ENCODE measurements at places on chromosomes 1 and 21.

GRCh38 chr1:54268762-54269297 lies 68.9 kb downstream of the MRPL37 start:
- DNase-seq = no peak

DNA sequence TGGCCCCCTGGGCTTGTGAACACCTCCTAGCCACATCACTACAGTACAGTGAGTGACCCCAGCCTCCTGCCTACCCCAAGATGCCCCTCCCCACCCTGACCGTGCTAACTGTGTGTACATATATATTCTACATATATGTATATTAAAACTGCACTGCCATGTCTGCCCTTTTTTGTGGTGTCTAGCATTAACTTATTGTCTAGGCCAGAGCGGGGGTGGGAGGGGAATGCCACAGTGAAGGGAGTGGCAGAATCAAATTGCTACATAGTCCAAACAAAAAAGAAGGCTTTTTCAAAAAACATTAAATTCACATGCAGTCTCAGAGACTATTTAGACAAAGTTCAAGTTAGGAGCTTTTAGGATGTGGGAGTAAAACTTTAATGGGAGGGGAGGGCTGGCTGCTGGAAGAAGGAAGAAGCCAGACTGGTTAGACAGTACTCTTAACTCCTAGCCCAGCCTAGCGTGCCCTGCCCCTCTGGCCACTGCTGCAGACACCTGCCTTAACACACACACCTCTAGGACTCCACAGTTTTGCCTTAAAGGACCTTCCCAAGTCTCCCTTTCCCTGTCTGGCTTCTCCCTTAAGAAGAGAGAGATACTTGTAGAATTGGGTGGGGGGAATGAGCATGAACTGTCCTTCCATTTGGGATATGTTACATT lies 9.4 kb downstream of the PEA15 start:
- no peak for DNase-seq

GRCh38 chr1:22262583-22262982 lies 119.7 kb upstream of the WNT4 start:
- peak; percentile 17 for DNase-seq

DNA sequence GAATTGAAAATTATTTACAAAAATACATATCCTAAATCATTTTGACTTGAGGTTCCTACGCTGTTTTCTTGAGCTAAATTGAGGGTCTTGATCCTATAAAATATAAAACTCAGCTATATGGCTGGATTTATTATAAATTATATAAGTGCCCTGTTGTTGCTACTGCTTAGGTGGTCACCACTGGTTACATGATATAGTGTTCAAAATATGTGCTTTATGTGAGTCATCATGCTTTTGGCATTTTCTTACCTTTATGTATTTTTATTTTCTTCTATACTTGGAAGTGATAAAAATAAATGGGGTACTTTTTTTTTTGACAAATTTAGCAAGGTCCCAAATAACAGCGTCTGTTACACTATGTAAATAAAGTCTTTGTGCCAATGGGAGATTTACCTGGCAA lies 31.1 kb upstream of the PTPRC start:
- no peak for DNase-seq

DNA sequence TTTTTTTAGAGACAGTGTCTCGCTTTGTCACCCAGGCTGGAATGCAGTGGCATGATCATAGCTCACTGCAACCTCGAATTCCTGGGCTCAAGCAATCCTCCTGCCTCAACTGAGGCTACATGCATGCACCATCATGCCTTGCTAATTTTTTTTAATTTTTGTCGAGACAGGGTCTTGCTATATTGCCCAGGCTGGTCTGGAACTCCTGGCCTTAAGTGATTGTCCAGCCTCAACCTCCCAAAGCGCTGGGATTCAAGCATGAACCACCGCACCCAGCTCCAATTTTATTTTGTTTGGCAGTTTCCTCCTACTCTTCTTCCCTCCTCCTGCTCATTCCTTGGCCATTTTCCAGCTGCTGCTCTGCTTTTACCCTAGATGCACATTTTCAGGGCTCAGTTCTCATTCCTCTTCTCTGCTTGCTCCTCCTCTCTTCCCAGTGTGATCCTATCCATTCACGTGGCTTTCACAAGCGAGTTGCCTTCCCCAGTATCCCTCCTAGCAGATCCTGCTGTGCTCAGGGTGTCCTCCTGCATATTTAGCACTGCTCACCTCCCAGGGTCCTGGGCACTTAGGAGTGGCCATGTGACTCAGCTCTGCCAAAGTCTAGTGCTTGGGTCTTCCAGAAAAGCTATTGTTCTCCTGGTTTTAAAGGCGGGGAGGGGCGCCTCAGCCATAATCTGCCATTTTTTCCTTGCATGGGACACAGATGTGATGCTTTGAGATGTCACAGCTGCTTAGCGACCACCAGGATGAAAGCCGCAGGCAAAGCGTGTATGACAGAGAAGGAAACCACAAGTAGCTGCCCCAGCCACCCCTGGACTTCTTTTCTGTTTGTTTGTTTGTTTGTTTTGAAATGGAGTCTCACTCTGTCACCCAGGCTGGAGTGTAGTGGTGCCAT lies 33.7 kb downstream of the PSEN2 start:
- DNase-seq = no peak

- DNase-seq = no peak
Measured at GRCh38 chr1:6208723-6209660, 3.1 kb downstream of the RNF207 start.

DNA sequence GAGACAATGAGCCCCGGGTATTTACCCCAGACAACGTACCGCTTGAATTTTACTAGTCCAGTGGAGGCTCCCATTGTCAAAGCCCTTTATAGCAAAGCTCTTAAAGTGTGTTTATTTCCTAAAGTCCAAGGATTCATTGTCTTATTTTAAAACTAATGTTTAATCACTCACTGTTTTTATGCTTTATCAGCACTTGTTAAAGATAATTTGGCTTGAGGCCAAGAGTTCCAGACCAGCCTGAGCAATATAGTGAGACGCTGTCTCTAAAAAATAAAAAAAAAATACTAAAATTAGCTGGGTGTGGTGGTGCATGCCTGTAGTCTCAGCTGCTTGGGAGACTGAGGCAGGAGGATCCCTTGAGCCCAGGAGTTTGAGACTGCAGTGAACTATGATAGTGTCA lies 202.8 kb downstream of the RYR2 start:
- DNase-seq = no peak

DNA sequence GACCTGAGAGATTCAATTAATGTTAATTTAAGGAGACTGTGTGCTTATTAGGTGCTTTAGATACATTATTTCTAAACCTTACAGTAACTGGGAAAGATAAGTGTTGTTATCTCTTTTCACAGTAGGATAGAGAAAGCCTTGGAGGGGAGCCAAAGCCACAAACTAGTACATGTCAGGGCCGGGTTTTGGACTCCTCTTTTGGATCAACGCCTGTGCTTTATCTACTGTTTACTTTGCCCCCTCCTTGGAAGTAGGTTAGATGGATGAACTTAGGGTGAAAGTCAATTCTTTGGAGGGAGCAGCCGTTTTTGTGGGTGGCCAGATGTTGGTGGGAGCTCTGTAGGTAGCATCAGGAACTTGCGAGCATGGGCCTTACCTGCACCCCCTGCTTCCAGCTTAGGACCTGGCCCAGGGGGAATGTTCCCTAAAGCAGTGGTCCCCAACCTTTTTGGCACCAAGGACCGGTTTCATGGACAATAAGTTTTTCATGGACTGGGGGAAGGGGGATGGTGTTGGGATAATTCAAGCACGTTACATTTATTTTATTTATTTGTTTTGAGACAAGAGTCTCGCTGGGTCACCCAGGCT lies 1.7 kb downstream of the HHAT start:
- no peak for DNase-seq

DNA sequence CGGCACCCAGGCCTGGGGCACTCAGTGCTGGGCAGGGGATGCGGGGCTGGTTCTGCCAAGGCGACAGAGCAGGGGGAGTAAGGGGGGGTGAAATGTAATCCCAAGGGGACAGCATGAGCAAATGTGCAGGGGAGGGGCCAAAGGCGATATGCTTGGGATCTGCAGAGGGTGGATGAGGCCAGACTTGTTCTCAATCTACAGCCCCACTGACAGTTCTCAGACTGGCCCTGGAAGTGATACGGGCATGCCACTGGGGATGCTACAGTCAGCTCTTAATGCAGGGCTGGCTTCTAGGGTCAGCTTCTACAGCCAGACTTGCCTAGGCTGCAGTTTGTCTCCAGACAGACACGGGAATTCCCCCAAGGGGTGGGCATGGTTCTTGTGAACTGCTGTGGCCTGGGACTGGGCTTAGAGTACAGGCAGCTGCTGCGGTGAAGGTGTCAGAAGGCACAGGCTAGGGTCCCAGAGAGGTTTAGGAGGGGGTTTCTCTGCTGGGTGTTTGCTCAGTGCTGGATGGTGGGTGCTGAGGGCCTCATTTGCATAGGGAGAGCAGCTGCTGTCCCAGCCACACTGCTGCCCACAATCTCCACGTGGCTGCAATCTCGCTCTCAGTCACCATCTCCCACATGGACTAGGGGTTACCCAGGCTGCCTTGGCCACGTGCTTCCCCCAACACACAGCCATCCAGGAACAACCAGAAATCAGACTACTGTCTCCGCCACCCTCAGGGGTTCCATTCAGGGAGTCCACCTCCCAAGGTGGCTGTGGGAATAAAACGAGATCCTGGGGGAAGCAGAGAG lies 190.1 kb downstream of the HIVEP3 start:
- DNase-seq = no peak

DNA sequence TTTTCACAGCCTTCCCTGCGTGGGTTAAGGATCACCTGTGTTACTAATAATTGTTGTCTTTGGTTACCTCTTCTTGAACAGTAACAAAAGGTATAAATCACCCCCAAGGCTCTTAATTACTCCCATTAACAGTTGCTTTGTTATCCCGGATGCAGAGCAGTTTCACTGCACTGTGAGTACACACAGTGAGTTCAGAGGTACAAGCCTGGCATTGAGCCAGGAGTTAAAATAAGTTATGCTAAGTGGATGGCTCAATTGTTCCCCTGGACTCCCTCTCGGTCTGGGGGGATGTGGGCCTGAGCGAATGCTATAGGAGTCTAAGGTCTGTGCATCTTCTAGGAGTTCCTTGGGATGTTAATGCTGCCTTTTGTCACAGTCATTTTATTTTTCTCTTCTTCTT lies 258.3 kb downstream of the ATG4C start:
- no peak for DNase-seq

DNA sequence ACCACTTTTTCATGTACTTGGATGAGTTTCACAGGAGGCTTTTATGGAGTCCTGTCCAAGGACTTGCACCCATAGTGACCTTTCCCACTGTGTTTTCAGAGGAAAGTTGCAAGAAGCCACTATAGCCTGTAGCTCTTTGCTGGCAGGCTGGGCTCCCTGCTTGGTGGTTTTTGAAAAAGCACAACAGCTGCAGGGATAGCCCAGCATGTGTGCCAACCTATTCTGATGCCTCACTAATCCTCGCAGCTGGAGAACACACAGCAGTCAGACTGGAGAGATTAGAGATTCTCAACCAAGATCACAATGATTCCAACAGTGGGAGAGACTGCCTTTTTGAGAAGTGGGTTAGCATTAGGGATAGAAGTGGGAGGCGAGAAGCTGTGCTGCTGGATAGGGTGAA lies 24.1 kb upstream of the ARHGEF11 start:
- DNase-seq = no peak

GRCh38 chr1:233233508-233234040 lies 62.0 kb downstream of the PCNX2 start:
- DNase-seq = no peak

DNA sequence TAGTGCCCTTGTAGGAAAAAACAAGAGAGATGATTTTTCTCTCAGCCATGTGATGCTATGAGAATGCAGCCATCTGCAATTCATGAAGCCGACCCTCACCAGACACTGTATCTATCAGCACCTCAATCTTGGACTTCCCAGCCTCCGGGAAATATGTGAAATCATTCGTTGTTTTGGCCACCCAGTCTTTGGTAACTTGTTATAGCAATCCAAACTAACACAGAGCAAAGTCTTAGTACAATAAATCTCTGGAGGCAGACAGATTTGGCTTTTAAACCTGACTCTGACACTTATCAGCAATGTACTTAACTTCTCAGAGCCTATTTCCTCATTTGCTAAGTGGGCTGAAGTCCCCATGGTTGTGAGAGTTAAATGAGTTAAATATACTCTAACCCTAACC lies 5.1 kb upstream of the MED18 start:
- DNase-seq = no peak

DNA sequence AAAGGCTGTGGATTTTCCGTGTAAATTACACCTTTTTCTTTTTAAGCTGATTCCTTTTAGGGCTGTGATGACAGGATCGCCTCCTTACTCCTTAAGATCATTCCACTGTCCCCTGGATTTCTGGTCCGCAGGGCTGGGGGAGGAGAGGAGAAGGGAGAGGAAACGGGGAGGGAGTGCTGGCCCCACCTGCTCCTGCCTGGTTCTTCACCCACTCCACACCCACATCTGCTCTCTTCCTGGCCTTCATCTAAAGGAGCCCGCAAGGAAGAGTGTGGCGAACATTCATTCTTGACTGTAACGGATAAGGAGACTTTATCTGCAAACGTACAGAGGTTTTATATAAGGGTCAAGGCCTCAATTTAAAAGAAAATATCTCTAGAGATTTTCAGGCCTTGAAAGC lies 242.0 kb downstream of the RHOU start:
- no peak for DNase-seq

DNA sequence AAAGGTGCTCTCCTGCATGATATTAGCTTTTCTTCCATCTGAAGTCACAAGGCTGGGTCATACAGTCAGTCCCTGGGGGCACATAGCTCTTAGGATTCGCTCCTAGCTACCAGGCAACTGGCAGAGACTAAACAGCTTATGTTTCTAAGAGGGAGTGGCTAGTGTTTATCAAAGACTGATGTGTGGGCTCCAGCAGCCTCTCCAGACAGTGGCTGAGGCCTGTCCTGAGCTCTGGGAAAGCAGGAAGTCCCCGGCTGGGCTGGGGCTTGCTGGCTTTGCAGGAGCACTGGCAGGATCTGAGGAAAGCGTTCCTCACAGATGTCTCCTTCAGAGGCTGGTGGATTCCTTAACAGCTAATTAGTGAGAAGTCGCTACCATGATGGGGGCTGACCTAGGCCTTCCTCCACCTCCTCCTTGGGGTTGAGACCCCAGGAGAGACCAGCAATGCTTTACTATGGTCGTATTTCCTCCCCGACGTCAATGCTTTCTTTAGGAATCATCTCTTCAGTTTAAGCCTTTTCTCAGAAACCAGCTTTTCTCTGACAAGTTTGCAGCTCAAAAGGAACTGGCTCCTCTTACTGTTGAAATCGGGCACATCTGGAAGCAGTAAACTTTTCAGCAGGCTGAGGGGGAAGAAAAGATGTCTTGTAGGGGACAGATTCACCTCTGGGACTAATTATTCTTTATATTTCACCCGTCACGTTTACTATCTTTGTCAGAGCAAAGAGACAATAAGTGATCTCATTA lies 33.5 kb upstream of the HHAT start:
- no peak for DNase-seq

- DNase-seq = no peak
Measured at GRCh38 chr1:82979593-82980236, 1019.2 kb downstream of the TTLL7 start.

All from H1 (cell line).